ENCODE measurements at places on chromosomes 3 and 15.

GRCh38 chr3:196399485-196399945 is 32.7 kb downstream of the UBXN7 start:
- peak; percentile 56 for DNase-seq

DNA sequence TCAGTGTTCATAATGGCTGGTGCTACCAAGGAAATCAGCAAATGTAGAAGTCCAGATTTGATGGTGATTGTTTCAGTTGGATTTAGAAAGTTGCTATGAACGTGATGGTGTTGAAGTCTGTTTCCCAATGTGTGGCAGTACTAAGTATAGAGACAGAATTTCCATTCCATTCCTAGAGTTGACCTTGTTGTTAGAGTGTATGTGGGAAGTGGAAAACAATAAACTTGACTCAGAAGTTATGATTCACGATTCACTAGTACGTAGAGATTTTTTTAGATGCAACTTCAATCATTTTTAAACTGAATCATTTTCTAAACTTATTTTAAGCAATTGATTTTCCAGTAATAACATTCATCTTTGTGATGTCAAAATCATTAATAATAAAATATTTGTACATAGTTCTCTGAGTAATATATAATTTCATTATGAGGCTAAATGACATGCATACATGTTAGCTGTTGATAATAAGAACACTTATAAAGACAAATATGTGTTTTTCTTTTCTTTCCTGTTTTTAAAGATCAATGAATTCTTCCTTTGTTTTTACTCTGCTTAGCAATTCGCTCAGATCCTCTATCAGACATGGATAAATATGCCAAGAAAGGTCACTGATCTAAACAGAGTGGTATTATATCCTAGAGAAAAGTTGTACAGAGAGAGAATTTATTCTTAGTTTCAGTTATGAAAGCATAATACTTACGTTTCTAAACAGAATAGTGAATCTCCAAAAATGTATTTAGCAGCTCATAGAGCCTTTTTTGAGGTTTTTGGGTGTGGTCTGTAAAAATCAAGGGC is 108.8 kb upstream of the GPR149 start:
- no peak for DNase-seq

- DNase-seq, result no peak
Observed at GRCh38 chr3:113255100-113255853, 43.9 kb downstream of the BOC start.

DNA sequence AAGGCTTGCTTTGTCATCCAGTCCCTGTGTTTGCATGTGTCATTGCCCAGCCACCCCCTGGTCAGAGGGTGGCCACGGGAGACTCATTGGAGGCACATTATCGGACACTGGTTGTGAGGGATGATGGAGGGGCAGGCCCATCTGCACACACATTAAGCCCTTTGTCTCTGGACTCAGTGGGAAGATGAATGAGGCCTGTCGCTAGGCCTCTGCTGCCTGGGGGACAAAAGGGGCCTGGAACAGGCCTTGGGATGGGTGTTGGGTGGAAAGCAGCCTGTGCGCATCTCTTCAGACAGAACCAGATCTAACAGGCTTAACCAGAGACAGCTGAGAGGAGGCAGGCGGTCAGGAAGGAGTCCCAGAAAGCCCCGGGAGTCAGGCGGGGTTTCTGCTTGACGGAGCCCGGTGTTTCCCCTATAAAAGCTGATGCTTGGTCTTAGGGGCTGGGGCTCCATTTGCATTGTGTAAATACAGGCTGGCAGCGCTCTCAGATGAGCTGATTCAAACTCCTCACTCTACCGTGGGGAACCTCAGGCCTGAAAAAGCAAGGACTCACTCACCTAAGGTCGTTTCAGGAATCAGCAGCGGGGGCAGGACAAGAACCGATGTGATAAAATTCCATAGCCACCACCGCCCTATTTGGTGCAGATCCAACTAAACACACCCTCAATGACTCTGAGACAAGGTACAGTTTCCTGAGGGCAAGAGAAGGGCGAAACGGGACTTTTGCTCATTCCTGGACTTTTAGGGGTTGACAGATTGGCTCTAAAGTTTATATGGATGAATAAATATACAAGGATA is 17.1 kb upstream of the SKIC8 start:
- no peak for DNase-seq

GRCh38 chr3:65200310-65200970 is 512.6 kb upstream of the ADAMTS9 start:
- no peak for DNase-seq

- no peak for DNase-seq
Observed at GRCh38 chr15:91821458-91821857, 32.0 kb upstream of the SLCO3A1 start.

DNA sequence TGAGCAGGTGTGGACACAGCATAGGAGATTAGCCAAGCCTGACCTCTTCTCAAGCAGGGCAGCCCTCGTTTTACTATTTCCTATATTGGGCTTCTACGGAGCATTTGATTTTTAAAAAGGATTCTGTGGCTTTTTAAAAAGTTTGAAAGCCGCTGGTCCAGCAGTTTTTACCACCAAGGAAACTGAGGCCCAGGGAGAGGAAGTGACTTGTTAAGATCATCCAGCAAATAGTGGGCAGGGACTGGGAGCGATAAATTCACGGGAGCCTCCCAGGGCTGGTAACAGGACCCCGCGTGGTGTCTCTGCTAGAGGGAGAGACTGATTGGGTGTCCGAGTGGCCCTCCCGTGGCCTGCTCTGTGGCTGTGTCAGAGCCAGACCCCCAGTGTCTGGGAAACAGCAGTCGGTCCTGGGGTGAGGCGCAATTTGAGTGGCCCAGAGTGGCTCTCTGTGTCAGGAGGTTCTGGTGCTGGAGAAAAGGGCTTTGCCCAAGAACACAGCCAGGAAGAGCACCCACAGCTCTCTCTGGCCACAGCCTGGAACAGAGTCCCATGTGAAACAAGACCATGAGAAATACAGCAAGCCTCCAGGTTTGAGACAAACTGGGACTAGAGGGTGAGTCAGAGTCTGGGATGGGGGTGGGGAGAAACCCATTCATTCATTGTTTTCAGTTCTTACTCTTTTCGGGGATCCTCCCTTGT is 4.2 kb downstream of the FURIN start:
- no peak for DNase-seq

GRCh38 chr15:33243869-33244268 is 49.4 kb upstream of the FMN1 start:
- peak; percentile 55 for DNase-seq

GRCh38 chr3:189108735-189109134 is 63.0 kb upstream of the TPRG1 start:
- DNase-seq, result no peak

DNA sequence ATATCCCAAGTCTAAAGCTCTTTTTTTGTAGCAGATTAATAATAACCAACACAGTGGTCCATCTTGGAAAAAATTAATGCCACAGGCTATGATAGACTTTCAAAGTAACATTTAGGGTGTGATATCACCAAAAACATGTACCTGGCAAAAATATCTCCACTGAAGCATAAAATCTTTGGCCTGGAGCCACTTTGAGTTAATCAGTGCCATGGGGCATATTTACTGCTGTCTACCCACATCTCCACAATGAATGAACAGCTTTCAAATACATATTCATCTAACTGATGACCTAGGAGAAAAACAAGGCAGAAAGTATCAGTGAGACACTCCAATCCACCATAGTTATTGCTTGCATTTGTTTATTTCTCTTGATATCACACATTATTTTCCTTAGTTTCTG is 296.0 kb upstream of the MDFIC2 start:
- no peak for DNase-seq

- DNase-seq, result no peak
Observed at GRCh38 chr15:38687775-38688495, 123.3 kb upstream of the RASGRP1 start.

GRCh38 chr15:69916169-69916785 is 181.4 kb downstream of the TLE3 start:
- DNase-seq, result no peak

- no peak for DNase-seq
Observed at GRCh38 chr15:82663186-82663600, 16.0 kb upstream of the CPEB1 start.

- no peak for DNase-seq
Observed at GRCh38 chr3:157491136-157491535, 12.1 kb downstream of the VEPH1 start.

- no peak for DNase-seq
Observed at GRCh38 chr3:194875581-194876402, 190.1 kb downstream of the FAM43A start.

DNA sequence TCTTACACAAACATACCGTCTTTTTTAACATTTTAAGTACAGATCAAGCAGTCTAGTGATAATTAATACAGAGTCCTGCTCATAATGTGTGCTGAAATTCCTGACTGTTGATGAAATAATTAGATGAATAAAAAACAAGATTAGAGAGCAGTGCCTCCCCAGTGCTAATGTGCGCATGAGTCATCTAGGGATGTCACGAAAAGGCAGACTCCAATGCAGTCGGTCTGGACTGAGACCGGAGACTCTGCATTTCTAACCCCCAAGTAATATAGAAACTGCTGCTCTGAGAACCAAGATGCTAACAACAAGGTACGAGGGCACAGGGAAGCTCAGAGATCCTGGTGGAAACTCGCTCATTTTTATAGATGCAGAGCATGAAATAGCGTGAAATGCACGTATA is 61.4 kb downstream of the COL8A1 start:
- no peak for DNase-seq

DNA sequence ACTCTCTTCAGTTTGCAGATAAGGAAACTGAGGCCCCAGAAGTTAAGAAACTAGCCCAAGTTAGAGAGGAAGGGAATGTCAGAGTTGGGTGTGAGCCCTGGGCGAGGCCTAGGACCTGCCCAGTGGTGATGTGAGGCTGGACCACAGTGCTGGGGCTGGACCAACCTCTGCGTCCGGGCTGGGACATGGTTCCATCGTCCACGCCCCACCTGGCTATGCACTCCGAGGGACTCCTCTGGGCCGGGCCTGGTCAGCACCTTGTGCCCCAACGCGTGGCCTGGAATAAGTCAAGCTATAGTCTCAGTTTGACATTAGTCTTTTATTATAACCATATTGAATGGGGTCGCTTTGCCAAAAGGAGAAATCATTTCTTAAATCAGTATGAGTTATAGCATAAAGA is 272.1 kb downstream of the PLCL2 start:
- no peak for DNase-seq

GRCh38 chr3:179147514-179147872 is 664 bp upstream of the PIK3CA start:
- no peak for DNase-seq

DNA sequence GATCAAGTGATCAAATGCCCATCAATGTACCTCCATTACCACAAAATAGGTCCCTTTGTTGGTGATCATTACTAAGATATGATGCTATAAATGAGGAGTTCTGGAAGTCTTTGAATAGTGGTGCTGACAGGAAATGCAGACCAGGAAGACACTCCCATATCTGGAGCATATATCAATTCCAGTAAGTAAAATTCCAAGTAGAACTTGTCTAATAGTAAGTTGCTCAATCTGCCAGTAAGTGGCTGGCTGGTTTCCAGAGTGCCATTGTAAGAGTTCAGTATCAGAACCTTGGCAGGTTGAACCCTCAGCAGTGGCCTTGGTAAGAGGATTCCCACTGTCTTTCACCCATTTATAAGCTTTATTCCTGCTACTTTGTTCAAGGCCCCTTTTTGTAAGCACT is 379.9 kb upstream of the RBMS3 start:
- DNase-seq, result no peak
